ENCODE measurements at places on chromosomes 16 and 17.

GRCh38 chr17:9003355-9004131 lies 17.8 kb upstream of the NTN1 start:
- DNase-seq, result no peak

DNA sequence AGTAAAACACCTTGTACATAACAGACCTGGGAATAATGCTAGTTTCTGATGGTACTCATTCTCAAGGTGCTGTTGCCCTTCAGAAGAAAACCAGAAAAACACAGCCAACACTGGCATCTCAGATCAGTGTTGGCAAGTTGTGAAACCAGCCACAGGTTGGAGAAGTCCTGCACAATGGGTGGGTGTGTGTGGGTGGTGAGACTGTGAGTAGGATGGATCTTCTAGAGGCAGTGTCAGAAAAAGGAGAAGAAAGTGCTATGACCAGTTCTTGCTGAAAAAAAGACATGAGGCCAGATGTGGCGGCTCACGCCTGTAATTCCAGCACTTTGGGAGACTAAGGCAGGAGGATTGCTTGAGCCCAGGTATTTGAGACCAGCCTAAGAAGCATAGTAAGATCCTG lies 35.2 kb upstream of the SMIM36 start:
- DNase-seq, result no peak

GRCh38 chr17:27630607-27631410 lies at the start of gene LGALS9:
TSS of gene LGALS9 (plus strand) at chr17:27631188. CDS start at chr17:27631266, 78 bp downstream.
- peak; percentile 24 for DNase-seq

DNA sequence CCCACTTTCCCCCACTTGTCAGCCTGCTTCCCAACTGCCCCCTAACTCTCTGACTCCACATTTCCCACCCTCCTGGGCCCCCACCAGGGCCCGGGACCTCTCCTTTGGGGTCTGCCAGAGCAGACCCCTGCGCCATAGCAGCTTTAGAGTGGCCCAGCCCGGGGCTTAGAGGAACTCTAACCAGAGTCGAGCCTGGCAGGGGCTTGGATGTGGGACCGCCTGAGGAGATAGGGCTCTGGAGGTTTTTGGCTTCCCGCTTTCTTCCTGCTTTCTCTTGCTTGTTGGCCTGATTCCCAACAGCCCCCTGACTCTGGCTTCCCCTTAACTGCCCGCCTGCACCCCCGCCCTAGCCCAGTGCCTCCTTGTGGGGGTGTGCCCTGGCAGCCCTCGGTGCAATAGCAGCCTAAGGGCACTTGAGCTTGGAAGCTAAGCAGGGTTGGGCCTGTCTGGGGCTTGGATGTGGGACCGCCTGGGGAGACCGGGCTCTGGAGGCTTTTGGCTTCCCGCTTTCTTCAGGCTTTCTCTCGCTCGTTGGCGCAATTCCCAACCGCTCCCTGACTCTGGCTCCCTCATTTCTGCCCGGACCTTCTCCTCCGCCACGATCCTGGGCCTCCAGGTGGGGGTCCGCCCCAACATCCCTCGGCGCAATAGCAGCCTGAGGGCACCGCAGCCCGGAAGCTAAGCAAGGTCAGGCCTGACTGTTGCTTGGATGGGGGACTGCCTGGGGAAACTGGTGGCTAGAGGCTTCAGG lies 2292.0 kb downstream of the TP53TG3F start:
- no peak for DNase-seq

DNA sequence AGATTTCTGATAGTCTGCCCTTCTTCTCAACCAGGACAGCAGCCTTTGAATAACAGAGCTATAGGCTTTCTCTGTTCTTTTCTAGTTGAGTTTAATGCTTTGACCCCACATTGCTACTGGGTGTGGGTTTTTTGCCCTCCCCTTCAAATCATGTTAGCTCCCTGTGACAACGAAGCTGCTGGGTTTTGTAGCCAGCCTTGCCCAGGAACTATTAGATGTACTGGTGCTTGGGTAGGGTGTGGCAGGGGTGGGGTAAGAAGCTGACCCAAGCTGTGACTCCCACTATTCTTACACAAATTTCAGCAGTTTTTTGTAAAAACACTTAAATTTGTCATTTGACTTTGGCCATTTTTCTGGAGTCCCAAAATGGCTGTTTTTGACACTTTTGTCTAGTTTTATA lies 69.7 kb downstream of the NLK start:
- DNase-seq, result no peak

- peak; percentile 94 for DNase-seq
Measured at GRCh38 chr17:933312-934073, 46.1 kb downstream of the NXN start.

- DNase-seq, result peak; percentile 79
Measured at GRCh38 chr17:82204831-82205719, 7.6 kb downstream of the CCDC57 start.

- DNase-seq, result no peak
Measured at GRCh38 chr17:39679521-39680192, 8.2 kb downstream of the PGAP3 start.

GRCh38 chr16:70258065-70258464 lies 6.3 kb upstream of the EXOSC6 start:
- DNase-seq, result no peak

DNA sequence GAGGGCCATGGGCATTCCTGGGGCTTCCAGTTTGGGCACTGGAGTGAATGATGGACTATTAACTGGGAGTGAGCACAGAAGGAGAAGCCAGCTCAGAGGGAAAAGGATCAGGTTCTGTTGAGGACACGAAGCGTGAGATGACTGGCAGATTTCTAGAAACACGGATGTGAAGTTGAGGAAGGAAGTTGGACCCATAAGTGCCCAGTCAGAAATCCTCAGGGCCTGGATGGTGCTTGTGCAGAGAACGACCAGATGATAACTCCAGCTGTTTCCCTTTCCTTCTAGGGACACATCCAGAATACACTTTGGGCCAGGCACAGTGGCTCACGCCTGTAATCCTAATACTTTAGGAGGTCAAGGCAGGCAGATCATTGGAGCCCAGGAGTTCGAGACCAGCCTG lies 23.3 kb upstream of the ANKRD40CL start:
- no peak for DNase-seq

DNA sequence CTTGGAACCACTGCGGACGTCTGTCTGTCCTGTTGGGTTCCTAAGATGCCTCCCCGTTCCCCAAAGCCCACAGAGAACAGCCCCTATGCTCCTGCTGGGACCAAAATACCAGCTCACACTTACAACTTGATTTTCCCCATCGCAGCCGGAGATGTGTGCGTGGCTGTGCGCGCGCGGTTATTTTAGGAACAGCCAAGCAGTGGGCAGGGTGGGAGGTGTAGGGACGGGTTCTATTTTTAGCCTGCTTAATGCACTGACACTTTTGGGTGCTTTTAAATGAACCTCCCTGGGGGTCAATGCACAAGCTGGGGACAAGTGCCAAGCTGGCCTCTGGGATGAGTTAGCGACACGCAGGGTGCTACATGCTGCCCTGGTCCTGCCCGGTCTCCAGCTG lies 74.1 kb downstream of the KLHDC4 start:
- no peak for DNase-seq

DNA sequence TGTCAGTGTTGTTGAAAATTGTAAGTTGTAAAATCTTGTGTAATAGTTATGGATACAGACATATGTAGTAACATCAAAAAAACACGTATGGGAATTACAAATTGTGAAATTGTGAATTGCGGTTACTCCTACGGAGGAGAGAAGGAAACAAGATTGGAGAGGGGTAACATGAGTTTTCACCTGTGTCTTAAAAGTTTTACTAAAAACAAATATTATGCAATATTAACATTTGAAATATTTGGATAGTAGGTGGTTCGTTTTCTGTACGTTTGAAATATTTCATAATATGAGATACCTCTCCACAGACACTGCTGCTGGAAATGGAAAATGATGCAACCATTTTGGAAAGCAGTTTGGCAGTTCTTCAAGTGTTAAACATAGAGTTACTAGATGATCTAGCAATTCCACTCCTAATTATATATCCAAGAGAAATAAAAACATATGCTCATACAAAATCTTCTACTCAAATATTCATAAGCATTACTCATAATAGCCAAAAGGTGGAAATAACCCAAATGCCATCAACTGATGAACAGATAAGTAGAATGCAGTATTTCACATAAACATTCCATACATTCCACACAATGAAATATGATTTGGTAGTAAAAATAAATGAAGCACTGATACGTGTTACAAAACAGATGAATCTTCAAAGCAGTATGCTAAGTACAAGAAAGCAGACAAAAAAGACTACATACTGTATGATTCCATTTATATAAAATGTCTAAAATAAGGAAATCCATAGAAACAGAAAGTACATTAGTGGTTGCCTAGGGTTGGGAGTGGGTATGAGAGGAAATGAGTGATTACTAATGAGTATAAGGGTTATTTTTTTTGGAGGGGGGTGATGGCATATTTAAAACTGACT lies 40.7 kb upstream of the ABCA10 start:
- DNase-seq, result peak; percentile 92

GRCh38 chr17:52143542-52143941 lies 15.0 kb downstream of the CA10 start:
- no peak for DNase-seq

DNA sequence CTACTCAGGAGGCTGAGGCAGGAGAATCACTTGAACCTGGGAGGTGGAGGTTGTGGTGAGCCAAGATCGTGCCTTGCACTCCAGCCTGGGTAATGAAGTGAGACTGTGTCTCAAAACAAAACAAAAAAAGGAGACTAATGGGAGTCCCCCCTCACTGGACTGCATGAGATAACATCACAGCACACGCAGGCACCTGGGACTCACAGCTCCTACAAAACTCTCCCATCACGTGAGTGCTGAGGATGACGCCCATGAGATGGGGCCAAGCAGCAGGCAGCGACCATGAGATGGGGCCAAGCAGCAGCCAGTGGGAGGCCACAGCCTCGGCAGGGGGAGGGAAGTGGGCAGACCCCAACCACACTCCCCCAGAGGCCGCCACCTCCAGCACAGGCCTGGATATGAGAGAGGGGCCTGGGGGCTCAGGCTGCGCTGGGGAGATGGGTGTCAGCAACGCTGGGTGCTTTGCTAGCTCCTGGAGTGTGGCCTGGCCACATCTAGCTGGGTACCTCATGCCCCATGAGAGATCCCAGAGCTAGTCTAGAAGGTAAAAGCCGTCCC lies 15.4 kb downstream of the DNAAF8 start:
- no peak for DNase-seq

DNA sequence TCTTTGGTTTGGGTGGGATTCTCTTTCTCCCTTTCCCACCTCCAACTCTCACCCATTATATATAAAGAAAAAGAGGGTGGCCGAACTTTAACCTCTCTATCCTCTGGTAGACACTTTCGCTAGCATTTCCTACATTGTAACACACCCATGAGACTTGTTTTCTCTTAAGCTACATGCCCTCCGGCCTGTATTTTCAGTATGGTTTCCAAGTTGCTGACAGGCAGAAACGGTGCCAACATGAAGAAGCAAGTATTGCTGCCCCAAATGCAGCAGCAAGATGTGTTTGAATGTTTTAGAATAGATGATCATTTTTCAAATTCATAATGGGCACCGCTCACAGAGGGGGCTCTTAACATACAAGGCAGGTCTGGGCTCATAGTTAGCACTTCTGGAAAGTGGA lies 18.7 kb upstream of the CYB5B start:
- DNase-seq, result no peak

DNA sequence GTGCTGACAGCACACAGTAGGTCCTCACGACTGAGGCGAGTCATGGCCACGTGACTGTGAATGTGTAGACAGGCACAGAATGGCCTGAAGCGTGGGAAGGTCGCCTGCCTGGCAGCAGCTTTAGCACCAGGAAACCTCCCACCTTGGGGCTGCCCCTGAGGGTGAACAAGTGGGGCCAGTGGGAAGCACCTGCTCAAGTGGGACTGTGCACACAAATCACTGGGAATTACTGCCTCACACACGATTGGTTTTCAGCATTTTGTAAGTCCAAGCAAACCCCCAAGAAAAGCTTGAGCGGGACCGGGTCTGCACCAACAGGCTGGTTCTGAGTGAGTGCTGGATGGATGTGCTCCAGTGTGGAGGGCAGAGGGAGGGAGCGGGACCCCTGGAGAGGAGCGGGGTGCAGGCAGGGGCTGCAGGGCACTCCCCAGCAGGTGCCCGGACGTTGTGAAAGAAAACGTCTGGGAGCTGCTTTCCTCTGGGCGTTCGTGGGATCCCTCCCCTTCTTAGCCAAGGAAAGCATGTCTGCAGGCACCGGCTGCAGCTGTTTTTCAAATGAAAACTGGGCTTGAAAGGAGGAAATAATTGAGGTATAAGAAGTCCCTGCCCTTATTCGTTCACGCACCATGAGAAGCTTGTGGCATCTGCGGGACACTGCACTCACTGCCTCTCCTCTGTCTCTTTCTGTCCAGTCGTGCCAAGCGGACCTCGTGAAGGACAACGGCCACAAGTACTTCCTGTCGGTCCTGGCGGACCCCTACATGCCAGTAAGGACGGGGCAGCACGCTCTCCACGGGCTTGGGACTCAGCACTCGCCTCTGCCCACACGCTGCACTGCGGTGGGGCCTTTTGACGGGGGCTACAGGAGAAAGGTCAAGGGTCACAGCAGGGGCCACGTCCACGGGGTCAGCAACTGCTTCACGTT lies 111.7 kb upstream of the CHMP6 start:
- DNase-seq, result no peak

GRCh38 chr17:32993977-32994376 lies 2.3 kb downstream of the SPACA3 start:
- no peak for DNase-seq

DNA sequence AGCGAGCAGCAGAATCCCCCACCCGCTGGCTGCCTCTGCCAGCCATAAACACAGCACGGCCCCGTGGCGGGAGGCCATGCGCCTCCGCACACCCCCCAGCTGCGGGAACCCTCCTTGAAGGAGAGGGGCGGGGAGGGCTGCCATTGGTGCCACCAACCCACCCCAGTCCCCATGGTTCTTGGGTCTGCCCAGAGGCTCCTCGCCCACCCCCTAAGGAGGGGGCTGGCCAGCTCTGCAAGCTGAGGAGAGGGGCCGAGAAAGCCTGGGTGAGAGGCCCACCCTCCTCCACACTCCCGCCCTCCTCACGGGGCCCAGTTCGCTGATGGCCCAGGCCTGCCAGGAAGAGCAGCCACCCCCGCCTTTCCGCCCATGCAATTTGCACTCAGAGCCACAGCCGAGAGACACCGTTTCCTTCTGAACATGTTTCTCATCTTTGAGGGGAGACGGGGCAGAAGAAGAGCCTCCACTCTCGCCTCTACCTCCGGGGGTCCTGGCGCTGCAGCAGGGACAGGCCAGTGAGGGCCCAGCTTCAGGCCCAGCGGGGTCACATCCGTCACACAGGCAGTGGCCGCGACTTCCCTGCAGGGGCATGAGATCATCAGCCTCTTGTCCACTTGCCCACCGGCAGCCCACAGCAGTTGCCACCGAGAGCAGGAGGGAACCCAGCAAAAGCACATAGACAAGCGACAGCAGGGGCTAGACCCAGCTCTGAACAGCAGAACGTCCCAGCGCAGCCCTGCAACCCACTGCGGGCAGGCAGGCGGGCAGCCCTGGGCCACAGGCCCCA lies 23.0 kb downstream of the KATNB1 start:
- no peak for DNase-seq

GRCh38 chr17:14308965-14309879 lies 8.3 kb downstream of the HS3ST3B1 start:
- peak; percentile 92 for DNase-seq

GRCh38 chr17:81063106-81064093 lies 28.4 kb downstream of the BAIAP2 start:
- DNase-seq, result no peak

GRCh38 chr16:67024384-67025209 lies 4.4 kb upstream of the CBFB start:
- no peak for DNase-seq

GRCh38 chr17:74904687-74905409 lies 11.4 kb upstream of the FADS6 start:
- no peak for DNase-seq
